ENCODE measurements at places on chromosomes 7 and 10. TPM values are rescaled to one million over a fixed set of nuclear protein-coding genes. Genes with fewer than 3 reads are reported as not detected.

DNA sequence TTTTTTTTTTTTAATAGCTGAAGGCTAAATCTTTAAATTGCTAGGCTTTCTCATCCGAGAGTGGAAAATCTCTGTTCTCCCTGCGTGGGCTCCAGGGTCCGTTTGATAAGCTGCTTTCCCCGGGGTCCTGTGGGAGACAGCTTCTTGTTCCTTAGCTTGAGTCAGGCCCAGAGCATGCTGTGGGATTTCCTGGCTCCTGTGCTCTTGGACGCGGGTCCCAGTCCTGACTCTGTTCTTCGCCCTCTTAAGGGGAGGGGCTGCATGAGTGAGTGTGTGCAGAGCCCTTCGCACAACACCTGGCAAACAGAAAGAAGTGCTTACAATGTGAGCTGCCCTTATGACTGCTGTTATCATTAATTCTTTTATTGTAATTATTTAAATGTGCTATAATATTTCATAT lies 133.5 kb downstream of the TACC2 start:
- no peak overlapping the region for H3K27ac ChIP-seq
- DNase-seq = no peak
- H3K36me3 ChIP-seq = no peaks in the 10 kb centered on the region

GRCh38 chr7:141198194-141198958 lies 124.5 kb downstream of the TMEM178B start:
- H3K4me1 ChIP-seq = no peaks in the 10 kb centered on the region
- no peak overlapping the region for H3K27ac ChIP-seq
- DNase-seq = no peak
- no peaks in the 10 kb centered on the region for H3K36me3 ChIP-seq
- no peak overlapping the region for H3K4me3 ChIP-seq

- DNase-seq = no peak
- H3K27me3 ChIP-seq = peaks cover 38% of the 10 kb centered on the region
- no peaks in the 10 kb centered on the region for H3K36me3 ChIP-seq
- H3K4me1 ChIP-seq = peaks cover 11% of the 10 kb centered on the region
- no peak overlapping the region for H3K27ac ChIP-seq
- no peak overlapping the region for H3K4me3 ChIP-seq
Observed at GRCh38 chr7:42233695-42234331, 3.2 kb downstream of the GLI3 start.

- H3K36me3 ChIP-seq = no peaks in the 10 kb centered on the region
- no peak overlapping the region for H3K4me3 ChIP-seq
- H3K4me1 ChIP-seq = no peaks in the 10 kb centered on the region
- DNase-seq = no peak
- H3K27me3 ChIP-seq = no peaks in the 10 kb centered on the region
Observed at GRCh38 chr7:155590215-155591018, 44.1 kb upstream of the CNPY1 start.

DNA sequence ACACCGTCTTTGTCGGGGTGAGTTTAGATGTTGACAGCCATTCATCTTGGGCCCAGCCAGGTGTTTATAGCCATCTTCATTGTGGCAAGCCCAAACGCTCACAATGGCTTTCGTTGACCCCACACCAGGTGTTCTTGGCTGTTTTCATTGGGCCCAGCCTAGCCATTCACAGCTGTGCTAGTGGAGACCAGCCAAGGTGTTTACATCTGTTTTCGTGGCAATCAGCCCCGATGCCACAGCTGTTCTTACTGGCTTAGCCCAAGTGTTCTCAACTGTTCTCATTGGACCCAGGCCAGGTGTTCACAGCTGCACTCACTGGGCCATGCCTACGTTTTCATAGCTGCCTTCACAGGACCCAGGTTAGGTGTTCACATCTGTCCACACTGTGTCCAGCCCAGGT lies 7.7 kb downstream of the FRG2B start:
- H3K36me3 ChIP-seq = no peaks in the 10 kb centered on the region
- no peaks in the 10 kb centered on the region for H3K4me1 ChIP-seq
- peaks cover 3% of the 10 kb centered on the region for H3K27me3 ChIP-seq
- no peak overlapping the region for H3K4me3 ChIP-seq

- H3K27ac ChIP-seq = no peak overlapping the region
- no peak overlapping the region for H3K4me3 ChIP-seq
- DNase-seq = no peak
- no peaks in the 10 kb centered on the region for H3K27me3 ChIP-seq
- no peaks in the 10 kb centered on the region for H3K36me3 ChIP-seq
Observed at GRCh38 chr10:48548531-48549135, 56.2 kb downstream of the ARHGAP22 start.

GRCh38 chr10:97503406-97503805 lies 4.7 kb downstream of the UBTD1 start:
- no peak overlapping the region for H3K4me3 ChIP-seq
- no peaks in the 10 kb centered on the region for H3K36me3 ChIP-seq
- peaks cover 25% of the 10 kb centered on the region for H3K27me3 ChIP-seq
- H3K27ac ChIP-seq = no peak overlapping the region
- no peak for DNase-seq
- peaks cover 9% of the 10 kb centered on the region for H3K4me1 ChIP-seq

DNA sequence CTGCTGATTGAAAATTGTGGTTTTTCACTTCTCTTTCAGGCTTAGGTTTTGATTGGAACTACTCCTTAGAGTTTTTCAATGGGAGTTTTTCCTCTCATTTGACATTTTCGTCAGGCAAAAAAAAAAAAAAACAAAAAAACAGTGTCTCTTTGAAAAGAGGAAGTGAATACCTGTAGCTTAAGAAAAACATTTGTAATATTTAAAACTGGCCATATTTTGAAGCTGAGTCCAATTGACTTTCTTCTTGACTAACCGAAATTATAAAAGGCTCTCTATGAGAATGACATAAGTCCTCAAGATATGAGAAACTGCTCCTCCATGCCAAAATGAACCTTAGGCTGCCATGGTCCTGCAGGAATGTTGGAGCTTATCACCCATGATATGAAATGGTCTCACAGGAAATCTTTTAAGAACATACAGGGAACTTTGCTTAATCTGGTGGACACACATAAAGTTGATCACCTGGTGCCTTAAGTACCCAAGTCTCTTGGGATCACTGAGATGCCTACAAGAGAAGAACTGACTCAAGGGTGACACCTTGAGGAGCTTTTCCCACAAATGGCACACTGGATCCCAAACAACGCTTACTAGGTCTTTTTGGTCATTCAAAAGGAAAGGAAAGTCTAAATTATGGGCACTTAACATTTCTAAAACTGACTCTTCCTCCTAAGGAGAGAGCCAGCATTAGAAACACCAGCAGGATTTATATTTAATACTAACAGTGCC lies 263.4 kb downstream of the CDC14C start:
- no peak overlapping the region for H3K4me3 ChIP-seq
- no peaks in the 10 kb centered on the region for H3K4me1 ChIP-seq
- no peaks in the 10 kb centered on the region for H3K27me3 ChIP-seq
- H3K36me3 ChIP-seq = no peaks in the 10 kb centered on the region
- no peak for DNase-seq
- no peak overlapping the region for H3K27ac ChIP-seq

GRCh38 chr10:17276756-17277424 lies 48.8 kb downstream of the VIM start:
- H3K27me3 ChIP-seq = peaks cover 8% of the 10 kb centered on the region
- no peak overlapping the region for H3K27ac ChIP-seq
- no peak overlapping the region for H3K4me3 ChIP-seq
- no peak for DNase-seq
- H3K4me1 ChIP-seq = no peaks in the 10 kb centered on the region
- no peaks in the 10 kb centered on the region for H3K36me3 ChIP-seq

DNA sequence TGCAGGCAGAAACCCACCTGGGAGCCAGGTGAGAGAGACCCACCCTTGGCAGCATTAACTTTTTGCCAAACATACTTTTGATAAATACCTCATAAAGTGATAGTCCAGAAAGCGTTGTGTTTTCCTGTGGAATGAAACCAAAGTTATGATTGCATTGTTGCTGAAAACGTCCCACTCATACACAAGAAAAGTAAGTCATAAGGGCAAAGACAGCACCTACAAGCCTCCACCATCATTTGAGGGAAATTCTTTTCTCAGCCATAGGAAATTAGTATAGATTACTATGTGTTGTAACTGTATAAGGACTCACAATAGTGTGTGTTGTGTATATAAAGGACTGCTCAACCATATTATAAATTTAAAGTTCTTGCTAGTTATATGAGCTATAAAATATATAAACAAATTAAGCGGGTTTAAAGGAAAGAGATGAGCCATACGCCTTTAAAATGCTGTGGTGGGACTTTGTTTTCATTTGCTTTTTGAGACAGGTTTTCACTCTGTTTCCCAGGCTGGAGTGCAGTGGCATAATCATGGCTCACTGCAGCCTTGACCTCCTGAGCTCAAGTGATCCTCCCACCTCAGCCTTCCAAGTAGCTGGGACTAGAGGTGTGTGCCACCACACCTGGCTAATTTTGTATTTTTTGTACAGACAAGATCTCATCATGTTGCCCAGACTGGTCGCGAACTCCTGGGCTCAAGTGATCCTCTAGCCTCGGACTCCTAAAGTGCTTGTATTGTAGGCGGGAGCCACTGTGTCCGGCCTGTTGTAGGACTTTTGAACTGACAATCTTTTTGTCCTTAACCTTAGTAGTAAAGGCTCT lies 160.8 kb downstream of the PKD1L1 start:
- H3K4me1 ChIP-seq = no peaks in the 10 kb centered on the region
- H3K27me3 ChIP-seq = no peaks in the 10 kb centered on the region
- H3K27ac ChIP-seq = no peak overlapping the region
- no peaks in the 10 kb centered on the region for H3K36me3 ChIP-seq
- H3K4me3 ChIP-seq = no peak overlapping the region
- no peak for DNase-seq

DNA sequence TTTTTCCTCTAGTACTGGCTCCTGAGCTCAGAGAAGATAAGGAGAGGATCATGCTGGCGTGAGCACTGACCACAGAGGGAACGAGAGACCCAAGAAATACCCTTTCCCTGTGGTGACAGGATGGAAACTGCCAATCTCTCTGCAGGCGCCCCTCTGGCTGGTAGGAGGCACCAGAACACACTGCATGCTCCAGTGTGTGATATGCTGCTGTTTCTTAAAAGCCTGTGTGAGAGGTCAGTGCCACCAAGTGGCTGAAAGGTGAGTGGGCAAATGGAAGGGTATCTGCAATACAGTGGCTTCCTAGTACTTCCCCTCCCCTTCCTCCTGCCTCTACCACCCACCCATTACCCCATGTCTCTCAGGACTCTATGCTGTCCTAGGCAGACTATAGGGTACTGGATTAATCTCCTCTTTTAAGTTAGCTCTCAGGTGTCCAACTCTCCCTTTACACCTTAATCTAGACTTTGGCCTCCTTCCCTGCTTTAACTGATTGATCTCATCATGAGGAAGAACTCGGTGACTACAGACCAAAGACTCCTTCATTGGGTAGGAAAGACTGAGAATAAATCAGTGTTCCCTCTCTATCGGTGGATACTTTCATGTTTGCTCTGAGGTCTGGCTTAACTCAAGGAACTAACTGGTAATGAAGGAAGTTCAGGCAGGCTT lies 283.6 kb downstream of the ADRA2A start:
- no peak overlapping the region for H3K27ac ChIP-seq
- DNase-seq = no peak
- H3K4me1 ChIP-seq = no peaks in the 10 kb centered on the region
- H3K27me3 ChIP-seq = peaks cover 2% of the 10 kb centered on the region

- H3K27ac ChIP-seq = no peak overlapping the region
- H3K36me3 ChIP-seq = peaks cover 7% of the 10 kb centered on the region
- no peak for DNase-seq
- H3K4me1 ChIP-seq = no peaks in the 10 kb centered on the region
- no peaks in the 10 kb centered on the region for H3K27me3 ChIP-seq
Observed at GRCh38 chr7:102095321-102096011, 191.2 kb upstream of the SH2B2 start.

- no peaks in the 10 kb centered on the region for H3K36me3 ChIP-seq
- H3K27ac ChIP-seq = no peak overlapping the region
- H3K4me3 ChIP-seq = no peak overlapping the region
- DNase-seq = no peak
- H3K27me3 ChIP-seq = no peaks in the 10 kb centered on the region
- H3K4me1 ChIP-seq = no peaks in the 10 kb centered on the region
Observed at GRCh38 chr7:71933426-71933825, 478.7 kb downstream of the CALN1 start.

DNA sequence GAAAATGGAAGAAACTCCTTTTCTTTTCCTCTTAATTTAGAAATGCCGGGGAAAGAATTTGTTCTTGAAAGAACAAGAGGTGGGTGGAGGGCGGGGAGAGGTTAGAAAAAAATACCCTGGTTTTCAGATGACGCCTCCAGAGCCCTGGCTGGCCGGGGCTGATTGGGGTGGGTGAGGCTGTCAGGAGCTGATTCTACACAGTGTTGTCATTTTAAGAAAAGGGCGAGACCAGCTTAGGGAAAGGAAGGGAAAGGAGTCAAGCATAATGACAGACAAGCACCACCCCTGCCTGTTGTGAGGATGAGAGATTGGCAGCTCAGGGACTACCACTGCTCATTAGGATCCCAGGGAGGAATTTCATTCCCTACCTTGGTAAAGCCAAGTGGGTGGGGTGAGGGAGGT lies 9.9 kb upstream of the FAM180A start:
- H3K4me3 ChIP-seq = no peak overlapping the region
- no peaks in the 10 kb centered on the region for H3K4me1 ChIP-seq
- no peak for DNase-seq
- H3K36me3 ChIP-seq = no peaks in the 10 kb centered on the region
- H3K27me3 ChIP-seq = peaks cover 10% of the 10 kb centered on the region

DNA sequence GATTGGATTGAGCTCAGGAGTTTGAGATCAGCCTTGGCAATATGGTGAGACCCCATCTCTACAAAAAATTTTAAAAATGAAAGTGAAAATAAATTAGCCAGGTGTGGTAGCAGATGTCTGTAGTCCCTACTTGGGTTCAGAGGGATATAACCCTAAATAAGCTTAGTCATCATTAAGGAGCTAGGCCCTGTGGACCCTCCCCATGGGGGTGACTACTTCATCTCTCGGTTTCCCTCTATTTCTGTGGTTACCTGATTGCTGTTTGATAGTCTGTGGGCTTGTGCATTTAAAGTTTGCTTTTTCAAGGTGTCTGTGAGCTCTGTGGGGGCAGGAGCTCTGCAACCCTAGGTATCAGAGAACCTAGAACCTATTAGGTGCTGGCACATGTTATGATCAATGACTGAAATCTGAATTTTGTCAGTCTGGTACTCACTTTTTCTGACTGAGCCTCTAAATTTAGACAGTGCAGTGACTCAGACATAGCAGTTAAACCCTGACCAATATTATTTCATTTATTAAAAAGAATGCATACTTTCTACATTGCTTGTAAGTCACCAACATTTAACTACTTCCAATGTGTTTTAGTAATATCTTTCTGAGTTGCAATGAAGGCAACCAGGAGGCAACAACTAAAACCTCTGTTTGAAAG lies 8.1 kb upstream of the CUZD1 start:
- DNase-seq = no peak
- H3K27me3 ChIP-seq = no peaks in the 10 kb centered on the region
- no peak overlapping the region for H3K27ac ChIP-seq
- H3K36me3 ChIP-seq = peaks cover 71% of the 10 kb centered on the region

- no peak overlapping the region for H3K27ac ChIP-seq
- peaks cover 42% of the 10 kb centered on the region for H3K36me3 ChIP-seq
- H3K27me3 ChIP-seq = no peaks in the 10 kb centered on the region
- H3K4me1 ChIP-seq = peaks cover 6% of the 10 kb centered on the region
- H3K4me3 ChIP-seq = no peak overlapping the region
Observed at GRCh38 chr10:124966008-124966407, 24.1 kb downstream of the ZRANB1 start.

Gene MSS51
- 3.9 TPM for total RNA-seq

Gene PNLIPRP3
- total RNA-seq = not detected

Gene LRRD1
- total RNA-seq = 0.44 TPM

Gene NRG3
- not detected for total RNA-seq

Gene TAS2R41
- 0.59 TPM for total RNA-seq

Gene TM9SF3
- total RNA-seq = 82.8 TPM

Gene SPDYE11
- total RNA-seq = not detected

Gene FEZF1
- total RNA-seq = not detected

Gene PDE6C
- total RNA-seq = not detected

Gene SEC31B
- total RNA-seq = 73.3 TPM

Gene HPSE2
- total RNA-seq = not detected

Gene ACSM6
- not detected for total RNA-seq
